ENCODE measurements at places on chromosomes 13 and 19.

- DNase-seq, result no peak
Measured at GRCh38 chr13:114285166-114285808, 3.9 kb downstream of the UPF3A start.

DNA sequence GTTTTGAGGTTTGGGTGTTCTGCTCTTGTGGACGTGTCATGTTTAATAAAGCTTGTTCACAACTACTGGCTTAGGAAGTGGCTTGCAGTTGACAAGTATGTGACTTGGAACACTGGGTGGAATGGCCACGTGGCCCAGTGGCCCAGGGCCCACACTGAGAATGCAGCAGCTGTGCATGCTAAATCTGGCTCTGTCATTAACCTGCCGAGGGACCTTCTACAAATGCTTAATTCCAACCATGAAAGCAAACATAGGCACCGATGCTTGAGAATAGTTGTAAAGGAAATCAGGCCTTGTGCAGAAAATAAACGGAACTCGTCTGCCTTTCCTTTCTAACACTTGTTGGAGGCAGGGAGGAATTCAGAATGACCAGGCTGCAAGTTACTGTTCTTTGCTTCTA, 11.6 kb upstream of the CLDN10 start:
- no peak for DNase-seq

GRCh38 chr13:95185311-95185710, 115.9 kb downstream of the ABCC4 start:
- no peak for DNase-seq

DNA sequence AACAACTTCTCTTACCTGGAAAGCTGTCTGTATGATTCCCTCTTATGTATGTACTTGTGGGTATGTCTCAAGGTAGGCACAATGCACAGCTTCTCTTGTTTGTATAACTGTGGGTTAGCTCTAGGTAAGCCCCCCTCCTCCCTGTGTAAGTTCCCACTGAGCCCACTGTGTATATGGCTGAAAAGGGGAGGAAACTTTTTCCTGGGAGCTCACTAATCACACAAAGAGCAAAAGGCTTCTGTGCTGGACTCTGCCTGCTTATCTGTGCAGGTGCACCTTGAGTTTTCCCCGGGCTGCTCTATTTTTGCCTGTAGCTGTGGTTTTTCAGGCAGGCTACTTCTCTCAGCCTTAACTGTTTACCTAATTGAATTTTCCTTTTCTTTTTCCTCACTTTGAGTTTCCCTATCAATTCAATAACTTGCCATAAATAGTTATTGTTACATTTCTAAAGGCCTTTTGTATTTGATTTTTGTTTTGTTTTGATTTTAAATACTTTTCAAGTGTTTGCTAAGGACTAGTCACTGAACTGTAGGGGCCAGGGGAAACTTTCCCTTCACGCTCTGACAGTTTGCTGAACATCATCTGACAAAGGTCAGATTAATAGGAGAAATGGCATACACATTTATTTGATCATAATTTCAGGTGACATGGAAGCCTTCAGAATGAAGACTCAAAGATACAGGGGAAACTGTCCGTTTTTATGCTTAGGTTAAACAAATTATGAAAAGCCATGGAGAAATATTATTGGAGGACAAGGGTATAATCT, 423.5 kb upstream of the ATXN8OS start:
- no peak for DNase-seq

DNA sequence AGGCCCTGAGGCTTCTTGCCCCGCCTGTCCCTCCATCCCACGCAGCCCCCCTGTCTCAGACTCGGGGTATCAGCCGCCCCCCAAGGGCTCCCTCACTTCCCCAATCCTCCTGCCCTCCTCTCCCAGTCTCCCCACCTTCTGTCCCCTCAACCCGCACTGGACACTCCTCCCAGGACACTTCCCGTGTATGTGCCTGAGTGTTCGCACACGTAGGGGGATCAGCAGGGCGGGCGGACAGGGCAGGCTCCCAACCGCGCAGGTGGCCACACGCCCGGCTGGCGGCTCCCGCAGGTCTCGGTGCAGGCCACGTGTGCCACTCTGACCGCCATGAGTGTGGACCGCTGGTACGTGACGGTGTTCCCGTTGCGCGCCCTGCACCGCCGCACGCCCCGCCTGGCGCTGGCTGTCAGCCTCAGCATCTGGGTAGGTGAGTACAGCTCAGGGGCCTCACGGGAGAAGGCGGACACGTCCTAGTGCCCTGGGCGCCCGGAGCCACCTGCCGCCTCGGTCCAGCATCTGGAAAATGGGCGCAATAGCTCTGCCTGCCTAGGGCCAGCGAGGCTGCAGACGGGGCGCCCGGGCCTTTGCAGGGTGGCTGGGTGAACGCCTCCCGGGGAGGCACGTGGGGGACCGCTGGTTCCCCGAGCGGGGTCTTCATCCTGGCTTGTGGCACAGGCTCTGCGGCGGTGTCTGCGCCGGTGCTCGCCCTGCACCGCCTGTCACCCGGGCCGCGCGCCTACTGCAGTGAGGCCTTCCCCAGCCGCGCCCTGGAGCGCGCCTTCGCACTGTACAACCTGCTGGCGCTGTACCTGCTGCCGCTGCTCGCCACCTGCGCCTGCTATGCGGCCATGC, 2.3 kb downstream of the KISS1R start:
- no peak for DNase-seq

- peak; percentile 93 for DNase-seq
Measured at GRCh38 chr19:58575183-58576041, 2.3 kb upstream of the MZF1 start.

- no peak for DNase-seq
Measured at GRCh38 chr13:27348461-27348860, 76.0 kb upstream of the GTF3A start.

GRCh38 chr13:38566519-38566918, 120.4 kb upstream of the FREM2 start:
- no peak for DNase-seq

DNA sequence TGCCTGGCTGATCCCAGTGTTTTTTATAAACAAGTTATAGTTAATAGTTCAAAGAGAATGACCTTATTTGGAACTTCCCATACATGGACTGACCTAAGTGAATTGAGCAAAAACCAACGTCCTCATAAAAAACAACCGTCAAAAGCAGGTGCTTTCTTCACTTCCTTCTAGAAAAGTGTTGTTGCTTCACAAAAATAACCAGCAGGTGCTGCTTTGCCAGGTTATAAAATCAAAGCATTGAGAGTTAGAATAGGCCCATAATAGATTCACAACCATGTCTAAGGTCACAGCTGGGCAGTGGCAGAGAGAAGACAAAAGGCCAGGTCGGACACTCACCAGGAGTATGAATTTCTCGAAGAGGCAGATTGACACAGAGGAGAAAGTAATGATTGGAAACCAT, 9.5 kb downstream of the RUBCNL start:
- no peak for DNase-seq

GRCh38 chr13:44557986-44558385, 18.1 kb downstream of the TSC22D1 start:
- DNase-seq, result no peak

GRCh38 chr13:50068508-50068907, 53.3 kb downstream of the KCNRG start:
- no peak for DNase-seq

DNA sequence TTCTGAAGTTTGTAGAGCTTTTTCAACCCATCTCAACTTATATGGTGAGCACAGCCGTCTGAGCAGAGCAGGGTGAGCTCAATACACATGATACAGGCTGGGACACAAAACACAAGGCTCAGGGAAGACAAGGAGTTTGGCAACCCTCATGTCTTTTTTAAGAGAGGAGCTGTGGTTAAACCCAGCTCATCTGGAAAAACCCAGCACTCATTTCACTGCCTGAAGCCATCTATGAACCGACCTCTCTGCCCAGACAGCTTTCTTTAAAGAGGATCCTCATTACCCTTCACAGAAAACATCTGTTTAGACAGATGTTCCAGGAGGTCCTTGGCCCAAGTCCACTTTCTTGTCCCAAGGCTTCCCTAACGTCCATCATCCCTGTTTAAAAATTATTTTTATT, 170.0 kb upstream of the TSHZ3 start:
- no peak for DNase-seq

DNA sequence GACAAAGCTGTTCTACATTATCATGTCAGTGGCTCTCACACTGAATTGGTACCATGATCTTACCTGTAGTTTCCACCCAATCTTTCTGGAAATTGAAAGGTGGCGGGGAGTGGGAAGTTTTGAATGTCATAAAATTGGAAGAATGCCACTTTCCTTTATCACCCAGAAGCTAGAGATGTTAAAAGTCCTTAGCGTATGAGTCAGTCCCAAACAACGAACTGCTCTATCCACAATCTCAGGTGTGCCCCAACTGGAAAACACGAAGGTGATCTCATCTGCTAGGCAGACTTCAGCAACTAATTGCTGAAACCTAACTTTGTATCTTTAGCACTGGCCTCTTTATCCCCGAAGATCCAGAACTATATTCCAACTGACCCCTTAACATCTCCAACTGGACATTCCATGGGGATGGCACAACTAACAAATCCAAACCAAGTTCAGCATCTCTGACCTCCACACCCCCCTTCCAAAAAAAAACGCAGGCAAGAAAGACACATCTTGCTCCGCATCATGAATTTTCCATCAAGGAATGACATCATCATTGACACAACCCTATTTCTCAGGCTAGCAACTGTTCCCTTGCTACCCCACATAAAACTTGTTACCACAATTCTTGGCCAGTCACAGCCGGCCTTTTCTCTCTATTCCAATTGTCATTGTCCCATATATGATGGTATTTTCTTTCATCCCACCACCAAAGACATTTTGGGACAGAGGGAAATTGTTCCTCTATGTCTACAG, 175.4 kb downstream of the KLF12 start:
- DNase-seq, result no peak

DNA sequence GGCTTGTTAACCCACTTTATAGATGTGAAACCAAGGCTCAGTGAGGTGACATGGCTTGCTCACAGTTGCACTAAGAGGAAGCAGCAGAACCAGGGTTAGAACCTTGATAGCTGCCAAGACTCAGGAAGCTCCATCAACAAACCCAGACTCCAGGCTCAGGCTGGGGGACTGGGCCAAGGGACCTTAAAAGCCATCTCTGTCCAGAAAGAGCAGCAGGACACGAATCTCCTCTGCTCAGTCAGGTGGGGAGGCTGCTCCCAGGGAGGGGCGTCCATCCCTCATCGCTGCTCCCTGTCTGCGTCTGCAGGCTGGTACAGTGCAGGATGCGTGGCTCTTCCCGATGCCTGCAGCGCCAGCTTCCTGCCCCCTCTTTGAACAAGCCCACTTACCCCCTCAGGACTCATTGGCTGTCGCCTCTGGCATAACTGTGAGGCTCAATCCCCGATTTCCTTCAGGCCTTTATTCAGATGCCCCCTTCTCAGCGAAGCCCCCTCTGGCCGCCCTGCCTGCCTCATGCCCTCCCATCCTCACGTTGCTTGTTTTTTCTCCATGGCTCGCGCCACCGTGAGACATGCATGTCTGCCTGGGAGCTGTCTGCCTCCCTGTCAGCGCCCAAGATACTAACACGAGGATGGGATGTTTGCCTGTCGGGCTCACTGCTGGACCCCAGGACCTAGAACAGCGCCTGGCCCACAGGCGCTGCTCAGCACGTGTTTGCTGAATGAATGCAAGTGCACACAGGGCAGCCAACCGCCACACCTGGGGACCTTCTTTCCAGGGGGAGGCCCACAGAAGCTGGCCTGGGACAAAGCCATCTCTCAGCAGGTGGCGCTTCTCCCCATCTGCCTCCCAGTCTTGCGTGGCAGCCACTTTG, 21.5 kb downstream of the AKT2 start:
- no peak for DNase-seq

- DNase-seq, result no peak
Measured at GRCh38 chr13:45335397-45336024, 5.5 kb downstream of the TPT1 start.

DNA sequence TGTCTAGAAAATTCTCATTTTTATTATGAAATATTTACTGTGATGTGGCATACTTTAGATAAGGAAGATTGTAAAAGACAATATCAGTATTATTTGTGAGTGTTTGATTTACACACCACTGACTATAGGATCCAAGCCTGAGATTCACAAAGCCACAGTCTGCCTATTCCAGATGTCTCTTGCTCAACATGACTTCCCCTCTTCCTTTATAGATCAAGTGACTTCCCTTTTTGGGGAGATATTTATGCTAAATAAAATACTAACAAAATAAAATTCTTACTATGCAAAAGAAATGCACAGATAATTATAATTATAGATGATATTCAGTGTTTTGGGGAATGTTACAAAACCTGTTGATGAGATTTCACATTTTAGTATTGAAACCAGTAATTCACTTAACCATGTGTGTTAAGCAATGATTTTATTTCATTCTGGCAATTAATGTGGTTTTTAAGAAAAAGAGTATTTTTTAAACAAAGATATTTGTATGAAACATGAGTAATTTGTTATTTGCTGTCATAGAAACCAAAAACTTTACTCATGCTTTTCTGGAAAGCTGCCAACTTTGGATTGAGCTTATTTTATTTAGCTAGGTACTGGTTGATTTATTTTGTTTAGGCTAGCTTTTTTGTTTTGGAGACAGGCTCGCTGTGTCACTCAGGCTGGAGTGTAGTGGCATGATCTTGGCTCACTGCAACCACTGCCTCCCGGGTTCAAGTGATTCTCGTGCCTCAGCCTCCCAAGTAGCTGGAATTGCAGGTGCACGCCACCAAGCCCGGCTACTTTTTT, 13.7 kb upstream of the GPR183 start:
- no peak for DNase-seq

- DNase-seq, result no peak
Measured at GRCh38 chr19:11017275-11018035, 56.6 kb downstream of the SMARCA4 start.

GRCh38 chr19:6693056-6693471, 23.1 kb upstream of the TNFSF14 start:
- DNase-seq, result no peak

- DNase-seq, result peak; percentile 37
Measured at GRCh38 chr13:98541701-98542203, 35.2 kb downstream of the STK24 start.

- DNase-seq, result peak; percentile 90
Measured at GRCh38 chr19:29528350-29528945, 2.7 kb downstream of the VSTM2B start.

- DNase-seq, result no peak
Measured at GRCh38 chr19:47475465-47475864, 3.8 kb upstream of the SLC8A2 start.

- DNase-seq, result no peak
Measured at GRCh38 chr13:74305876-74306275, 171.7 kb upstream of the KLF12 start.

GRCh38 chr13:59701261-59701660, 462.5 kb downstream of the DIAPH3 start:
- DNase-seq, result no peak

DNA sequence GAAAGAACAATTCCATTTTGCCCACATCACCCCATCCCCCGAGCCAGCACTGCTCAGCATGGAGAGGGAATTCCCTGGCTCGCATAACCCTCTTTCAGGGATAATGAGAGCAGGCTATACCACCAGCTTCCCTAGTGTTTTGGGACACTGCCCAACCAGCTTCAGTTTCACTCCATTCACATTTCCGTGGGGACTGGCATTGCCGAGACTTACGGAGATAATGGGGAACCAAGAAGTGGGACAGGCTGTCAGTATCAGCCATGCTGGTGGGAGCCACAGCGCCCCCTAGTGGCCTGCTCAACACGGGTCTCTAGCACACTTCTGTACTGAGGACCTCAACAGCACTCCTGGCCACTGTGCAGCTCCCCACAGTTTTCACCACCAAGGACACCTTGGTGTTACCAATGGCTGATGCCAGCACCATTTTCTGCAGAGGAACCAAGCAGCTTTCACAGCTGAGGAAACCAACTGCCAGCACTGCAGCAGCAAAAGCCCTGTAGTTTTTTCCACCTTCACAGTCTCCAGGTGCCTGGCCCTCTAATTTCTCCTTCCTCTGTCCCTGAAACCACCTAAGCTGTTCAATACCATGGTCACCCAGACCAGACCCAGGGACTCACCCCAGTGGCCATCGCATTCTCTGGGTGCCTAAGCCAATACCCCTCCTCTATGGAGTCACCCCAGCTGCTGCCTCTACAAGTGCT, 23.7 kb downstream of the SLC6A16 start:
- peak; percentile 74 for DNase-seq
